Coronary artery (tissue), 2 donors: ENCODE measurements at places on chromosomes 6 and 20.

GRCh38 chr20:1254254-1254653 lies 11.8 kb upstream of the SNPH start:
- DNase-seq = no peak

- DNase-seq = no peak
Observed at GRCh38 chr20:16410626-16411025, 162.6 kb downstream of the KIF16B start.

DNA sequence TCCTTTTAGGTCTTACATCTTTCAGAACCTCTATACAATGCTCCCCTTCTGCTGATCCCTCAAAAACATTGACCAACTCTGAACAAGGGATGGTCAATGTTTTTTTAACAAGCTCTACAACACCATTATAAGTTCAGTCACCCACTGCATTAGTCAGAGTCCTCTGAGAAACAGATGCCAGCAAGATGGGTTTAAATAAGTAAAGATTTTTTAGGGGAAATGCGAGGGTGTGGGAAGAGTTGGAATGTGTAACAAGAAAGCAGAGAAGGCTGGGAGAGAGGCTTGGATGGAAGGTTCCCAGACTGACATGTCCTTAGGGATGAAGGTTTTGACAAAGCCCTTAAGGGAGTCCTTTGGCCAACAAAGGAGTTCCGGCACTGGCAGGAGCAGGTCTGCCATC lies 478.3 kb downstream of the FRK start:
- no peak for DNase-seq

DNA sequence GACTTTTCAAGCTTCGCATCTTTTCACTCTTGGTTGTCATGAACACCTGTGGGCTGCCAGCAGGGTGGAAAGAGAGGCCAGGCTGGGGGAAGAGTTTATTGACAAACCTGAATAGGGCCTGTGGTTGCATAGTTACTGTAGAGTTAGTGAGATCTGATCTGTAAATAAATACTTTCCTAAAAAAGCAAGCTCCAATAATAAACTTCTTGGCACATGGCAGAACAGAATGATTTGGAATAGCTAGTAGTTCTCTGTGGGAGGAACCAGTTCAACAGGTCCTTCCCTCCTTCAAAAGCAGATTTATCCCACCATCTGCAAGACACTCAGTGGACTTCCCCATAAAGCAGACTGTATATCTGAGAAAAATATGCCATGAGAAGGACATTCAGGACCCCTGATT lies 445.0 kb downstream of the HACE1 start:
- DNase-seq = no peak

- DNase-seq = peak; percentile 81
Observed at GRCh38 chr6:125099211-125100073, 54.1 kb upstream of the TPD52L1 start.

GRCh38 chr6:14068133-14068532 lies 49.4 kb upstream of the CD83 start:
- no peak for DNase-seq

DNA sequence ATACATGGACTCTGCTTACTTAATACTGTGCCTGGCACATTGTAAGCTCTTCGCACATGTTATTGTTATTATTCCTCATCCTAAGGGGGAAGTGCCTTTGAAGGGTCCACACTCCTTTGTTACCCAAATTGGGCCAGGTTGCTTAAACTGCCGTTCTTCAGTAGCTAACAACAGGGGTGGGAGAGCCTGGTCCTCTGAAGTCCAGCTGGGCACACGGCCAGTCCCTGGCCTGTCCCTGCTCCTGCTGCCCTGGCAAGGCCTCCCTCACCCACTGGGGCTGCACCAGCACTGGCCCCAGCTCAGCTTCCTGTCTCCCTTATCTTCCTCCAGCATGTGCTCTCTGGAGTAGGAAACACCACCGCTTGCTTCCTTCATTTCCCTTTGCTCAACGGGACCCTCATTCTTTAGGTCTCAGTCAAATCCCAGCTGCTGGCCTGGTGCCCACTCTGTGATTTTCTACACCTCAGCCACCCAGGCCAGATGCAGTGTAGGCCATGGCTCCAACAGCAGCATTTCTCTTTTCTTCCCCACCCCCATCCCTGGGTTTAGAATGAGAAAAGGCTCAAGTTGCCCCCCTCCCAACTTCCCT lies 5.5 kb upstream of the PROCR start:
- DNase-seq = no peak

DNA sequence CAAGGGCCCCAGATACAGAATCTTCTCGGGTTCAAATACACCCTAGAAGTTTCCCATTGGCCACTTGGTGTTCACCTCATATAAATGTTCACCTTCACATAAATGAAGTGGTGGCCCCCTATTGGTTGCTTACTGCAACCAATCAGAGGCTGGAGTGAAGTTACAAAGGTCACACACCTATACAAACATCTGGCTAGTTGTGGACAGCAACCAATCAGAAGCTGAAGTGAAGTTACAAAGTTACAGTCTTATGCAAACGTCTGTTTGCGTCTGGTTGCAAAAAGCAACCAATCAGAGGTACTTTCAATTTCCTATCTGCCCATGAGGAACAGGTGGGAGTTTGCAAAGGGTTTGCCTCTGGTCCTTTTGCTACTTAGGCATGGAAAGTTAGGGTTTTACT lies 206.5 kb upstream of the BMP2 start:
- DNase-seq = no peak

GRCh38 chr6:114194362-114195026 lies 148.3 kb downstream of the HS3ST5 start:
- no peak for DNase-seq

DNA sequence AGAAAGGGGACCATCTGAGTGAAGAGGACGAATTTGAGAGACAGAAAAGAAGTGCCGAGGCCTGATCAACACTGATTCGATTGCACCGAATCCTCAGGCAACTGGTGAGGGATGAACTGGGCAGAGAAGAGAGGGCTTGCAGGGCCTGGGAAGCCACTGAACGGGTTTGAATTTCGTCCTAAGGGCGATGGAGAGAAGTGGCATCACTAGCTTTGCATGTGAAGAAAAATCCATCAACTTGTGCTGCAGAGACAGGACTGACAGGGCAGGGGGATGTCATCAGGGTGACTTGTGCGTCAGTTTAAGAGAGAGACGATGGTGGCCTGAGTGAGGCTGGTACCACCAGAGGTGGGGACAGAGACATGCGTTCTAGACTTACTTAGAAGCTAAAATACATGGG lies 73.7 kb upstream of the SLC22A23 start:
- DNase-seq = no peak

- DNase-seq = no peak
Observed at GRCh38 chr6:45685076-45685475, 307.3 kb upstream of the SUPT3H start.

DNA sequence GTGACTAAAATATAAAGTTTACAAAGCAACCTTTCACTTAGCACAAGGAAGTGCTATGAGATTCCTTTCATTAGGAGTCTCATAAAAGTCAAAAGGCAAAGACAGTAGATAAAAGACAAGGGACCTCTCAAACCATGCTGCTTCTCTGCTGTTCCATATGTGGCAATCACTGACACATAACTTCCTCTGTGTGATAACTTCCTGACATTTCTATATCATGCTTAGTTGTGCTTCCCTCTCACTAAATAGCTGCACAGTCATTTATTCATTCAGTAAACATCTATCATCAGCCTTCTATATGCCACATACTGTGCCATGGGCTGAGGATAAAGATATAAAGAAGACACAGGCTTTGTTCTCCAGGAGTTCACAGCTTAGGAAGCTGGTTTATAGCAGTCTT lies 214.8 kb upstream of the GRIK2 start:
- DNase-seq = no peak
